ENCODE measurements at places on chromosomes 6 and 20.

DNA sequence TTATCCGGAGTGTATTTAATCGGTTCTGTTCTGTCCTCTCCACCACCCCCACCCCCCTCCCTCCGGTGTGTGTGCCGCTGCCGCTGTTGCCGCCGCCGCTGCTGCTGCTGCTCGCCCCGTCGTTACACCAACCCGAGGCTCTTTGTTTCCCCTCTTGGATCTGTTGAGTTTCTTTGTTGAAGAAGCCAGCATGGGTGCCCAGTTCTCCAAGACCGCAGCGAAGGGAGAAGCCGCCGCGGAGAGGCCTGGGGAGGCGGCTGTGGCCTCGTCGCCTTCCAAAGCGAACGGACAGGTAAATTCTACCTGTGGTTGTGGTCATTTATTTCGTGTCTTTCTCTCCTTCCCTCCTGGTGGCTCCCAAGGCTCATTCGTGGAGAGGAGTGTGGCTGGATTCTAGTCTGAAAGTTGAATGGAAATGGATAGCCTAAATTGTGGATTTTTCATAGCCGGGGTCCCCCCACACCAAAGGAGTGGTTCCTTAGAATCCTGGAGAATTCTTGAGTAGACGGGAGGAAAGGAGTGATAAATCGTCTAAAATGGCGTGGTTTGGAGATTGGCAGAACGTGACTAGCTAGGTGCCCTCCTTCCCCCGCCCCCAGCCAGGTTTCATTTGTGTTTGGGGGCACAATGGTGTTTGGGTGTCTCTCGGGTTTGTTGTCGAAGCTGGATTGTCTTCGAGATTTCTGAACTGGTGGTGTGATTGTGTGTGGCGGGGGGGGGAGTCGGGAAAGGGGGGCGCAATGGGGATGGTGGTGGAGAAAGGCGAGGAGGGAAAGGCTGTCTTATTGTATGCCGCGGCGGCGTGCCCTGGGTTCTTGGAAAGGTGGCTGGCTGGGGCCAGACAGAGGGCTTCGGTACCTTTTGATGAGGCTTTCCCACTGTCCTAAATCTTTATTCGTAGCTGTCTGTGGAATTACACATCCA is 673 bp downstream of the MARCKS start:
- ATAC-seq, result peak; percentile 6

GRCh38 chr6:81126150-81126549 is 626.3 kb downstream of the TENT5A start:
- ATAC-seq, result peak; percentile 88

GRCh38 chr20:6074145-6074561 is 20.3 kb upstream of the LRRN4 start:
- ATAC-seq, result peak; percentile 86

- ATAC-seq, result no peak
Measured at GRCh38 chr20:60760256-60761000, 491.6 kb upstream of the CDH4 start.

DNA sequence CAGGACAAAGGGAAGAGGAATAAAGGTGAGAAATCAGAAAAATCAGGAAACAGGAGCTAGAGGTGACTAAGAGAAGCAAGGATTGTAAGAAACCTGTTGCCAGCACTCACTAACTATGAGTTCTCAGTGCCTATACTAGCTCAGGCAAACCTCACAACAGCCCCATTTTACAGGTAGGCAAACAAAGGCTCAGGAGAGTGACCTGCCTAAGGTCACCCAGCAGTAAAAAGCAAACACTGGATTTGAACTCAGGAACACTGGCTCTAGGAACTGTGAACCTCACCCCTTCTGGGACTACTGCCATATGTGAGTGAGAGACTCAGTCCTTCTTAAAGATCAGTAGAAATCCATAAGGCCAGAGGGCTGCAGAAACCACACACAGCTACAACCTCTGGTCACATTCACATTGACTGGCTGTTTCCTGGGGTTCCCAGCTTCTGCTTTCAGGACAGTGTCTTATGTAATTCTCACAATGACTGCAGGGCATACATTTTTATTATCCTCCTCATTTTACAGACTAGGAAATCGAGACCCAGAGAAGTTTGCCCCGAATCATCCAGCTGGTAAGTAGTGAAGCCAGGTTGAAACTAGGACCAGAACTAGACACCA is 80.7 kb upstream of the MAFB start:
- no peak for ATAC-seq

DNA sequence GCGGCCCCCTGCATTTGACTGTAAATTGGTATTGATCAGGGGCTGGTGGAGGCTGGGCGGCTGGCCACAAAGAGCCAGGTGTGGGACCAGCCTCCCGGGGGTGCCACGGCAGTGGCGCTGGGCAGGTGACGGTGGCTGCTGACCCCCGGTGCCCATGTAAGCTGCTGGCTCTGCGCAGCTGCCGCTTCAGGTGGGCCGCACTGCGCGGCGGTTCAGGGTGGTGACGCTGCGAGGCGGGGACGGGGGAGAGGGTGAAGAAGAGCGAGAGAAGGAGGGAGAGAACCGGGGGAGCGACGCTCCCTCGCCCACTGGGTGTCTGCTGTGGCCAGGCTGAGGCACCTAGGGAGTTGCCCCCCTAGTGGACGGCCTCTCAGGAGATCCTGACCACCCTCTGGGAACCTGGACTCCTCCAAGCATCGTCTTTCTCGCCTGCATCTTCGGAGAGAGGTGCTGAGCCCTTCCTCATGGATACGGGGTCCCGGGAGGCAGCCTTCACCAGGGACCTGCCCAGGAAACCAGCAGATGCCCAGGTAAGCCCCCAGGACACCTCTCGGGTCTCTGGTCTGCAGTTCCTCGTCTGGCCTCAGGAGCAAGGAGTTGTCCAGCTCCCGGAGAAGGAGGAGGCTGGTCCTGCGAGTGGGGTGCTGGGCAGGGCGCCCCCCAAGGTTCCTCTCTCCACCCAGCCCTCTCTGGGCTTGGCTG is 77.5 kb upstream of the GATA5 start:
- no peak for ATAC-seq

GRCh38 chr20:1831096-1831495 is 64.1 kb upstream of the SIRPA start:
- ATAC-seq, result no peak

GRCh38 chr6:40543776-40544175 is 43.4 kb downstream of the LRFN2 start:
- ATAC-seq, result no peak

DNA sequence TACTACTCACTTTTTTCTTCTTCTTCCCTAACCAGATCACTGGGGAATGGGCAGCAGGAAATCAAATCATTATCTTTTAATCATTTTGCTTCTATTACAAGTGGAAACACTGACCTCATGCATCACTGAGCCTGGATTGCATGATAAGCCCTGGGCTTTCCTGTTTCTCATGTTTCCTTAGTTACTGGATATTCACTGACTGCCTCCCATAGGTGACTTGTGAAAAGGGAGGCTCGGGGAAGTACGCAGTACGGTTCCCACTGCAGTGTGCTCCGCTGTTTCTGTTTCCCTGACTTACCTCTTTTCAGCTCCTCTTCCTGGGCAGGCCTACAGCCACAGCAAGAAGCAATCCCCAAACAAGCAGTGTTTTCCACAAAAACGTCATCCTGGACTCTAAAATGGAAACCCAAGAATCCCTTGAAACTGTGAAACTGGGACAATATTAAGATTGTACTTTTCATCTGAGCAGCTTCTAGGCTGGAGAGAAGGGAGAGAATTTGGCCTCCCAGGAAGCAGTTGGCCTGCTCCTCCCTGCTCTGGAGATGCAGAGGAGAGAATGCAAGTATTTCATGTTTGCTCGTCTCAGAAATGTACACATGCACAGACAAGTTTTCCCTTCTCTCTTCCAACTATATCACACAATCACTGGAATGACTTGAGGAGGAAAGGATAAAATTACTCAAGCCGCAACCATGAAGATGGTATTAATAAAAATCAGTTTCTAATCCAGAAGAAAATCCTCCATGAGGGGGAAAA is 13.1 kb downstream of the BTNL2 start:
- ATAC-seq, result no peak

DNA sequence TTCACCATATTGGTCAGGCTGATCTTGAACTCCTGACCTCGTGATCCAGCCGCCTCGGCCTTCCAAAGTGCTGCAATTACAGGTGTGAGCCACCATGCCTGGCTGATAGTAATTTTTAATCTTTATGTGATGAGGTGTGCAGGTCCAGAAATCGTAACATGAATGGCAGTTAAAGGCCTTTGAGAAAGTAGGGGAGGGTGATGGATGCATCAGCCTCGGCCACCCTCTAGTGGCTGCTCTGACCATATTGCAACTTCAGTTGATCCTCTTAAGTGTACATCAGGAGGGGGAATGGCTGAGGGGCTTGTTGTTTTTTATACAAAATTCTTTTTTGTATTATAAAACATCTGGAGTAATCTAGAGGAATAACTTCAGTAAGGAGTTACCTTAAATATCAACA is 193.0 kb downstream of the ZFAND3 start:
- peak; percentile 53 for ATAC-seq

GRCh38 chr20:49966861-49967260 is 15.9 kb upstream of the SNAI1 start:
- ATAC-seq, result no peak

DNA sequence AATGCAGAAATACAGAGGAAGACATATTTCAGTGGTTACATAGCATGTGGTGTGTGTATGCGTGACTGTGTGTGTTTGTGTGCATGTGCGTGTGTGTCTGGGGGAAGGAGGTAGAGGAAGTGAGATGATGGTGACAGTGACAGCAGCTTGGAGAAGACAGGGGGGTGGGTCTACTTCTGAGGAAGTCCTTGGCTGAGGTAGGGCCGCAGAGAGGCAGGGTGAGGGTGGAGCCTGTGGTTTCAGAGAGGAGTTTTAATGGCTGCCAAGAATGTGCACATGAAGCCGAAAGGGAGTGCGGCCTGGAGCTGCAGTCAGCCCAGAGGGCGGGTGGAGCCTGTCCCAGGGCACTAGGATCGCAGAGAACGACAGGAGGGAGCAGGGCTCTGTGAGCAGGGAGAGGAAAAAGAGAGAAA is 22.7 kb upstream of the RNF24 start:
- peak; percentile 46 for ATAC-seq

DNA sequence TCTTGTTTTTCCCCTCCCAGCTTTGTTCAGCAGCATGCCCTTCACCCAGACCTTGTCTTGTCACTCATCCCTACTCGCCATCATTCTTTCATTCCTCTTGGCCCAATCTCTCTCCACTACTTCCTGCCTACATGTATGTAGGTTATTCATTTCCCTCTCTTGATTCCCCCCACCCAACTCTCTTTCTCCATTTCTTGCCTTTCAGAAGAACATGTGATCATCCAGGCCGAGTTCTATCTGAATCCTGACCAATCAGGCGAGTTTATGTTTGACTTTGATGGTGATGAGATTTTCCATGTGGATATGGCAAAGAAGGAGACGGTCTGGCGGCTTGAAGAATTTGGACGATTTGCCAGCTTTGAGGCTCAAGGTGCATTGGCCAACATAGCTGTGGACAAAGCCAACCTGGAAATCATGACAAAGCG is 2.6 kb downstream of the HLA-DRA start:
- no peak for ATAC-seq

- no peak for ATAC-seq
Measured at GRCh38 chr6:144304223-144304848, 19.2 kb downstream of the UTRN start.

DNA sequence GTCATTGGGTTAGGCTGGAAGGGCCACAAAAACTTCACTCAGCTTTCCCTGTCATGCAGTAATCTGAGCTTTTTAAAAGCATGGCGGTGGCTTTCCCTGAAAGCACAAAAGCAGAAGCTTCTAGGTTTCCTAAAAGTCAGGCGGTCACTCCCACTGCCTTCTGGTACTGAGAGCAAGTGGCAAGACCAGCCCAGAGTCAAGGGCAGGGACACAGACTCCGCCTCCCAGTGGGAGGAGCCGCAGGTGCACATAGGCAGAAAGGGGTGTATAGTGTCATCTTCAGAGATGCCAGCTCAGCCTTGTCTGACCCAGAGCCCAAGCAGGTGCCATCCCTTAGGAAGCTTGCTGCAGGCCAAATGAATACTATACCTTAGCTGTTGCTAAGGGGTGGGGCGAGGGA is 18.0 kb upstream of the PACSIN1 start:
- ATAC-seq, result no peak

- no peak for ATAC-seq
Measured at GRCh38 chr20:21548390-21549035, 34.6 kb upstream of the NKX2-2 start.

- ATAC-seq, result no peak
Measured at GRCh38 chr6:96391776-96392360, 129.7 kb upstream of the UFL1 start.

DNA sequence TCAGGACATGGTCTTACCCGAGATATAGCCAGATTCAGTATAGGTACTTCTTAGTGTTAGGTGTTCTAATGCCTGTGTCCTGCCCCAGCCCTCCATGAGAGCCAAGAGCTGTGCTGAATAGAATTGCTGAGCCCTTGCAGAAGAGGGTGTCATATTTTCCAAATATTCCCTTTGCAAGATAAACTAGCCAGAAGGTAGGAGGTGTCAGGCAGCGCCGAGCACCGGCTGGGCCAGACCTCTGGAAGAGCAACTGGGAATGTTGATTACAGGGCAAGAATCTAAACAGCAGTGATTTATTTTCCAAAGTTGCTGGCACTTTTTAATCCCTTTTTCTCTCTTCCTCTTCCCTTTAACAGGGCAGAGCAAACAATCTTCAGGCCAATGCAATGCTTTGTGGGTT is 37.1 kb upstream of the EZR start:
- no peak for ATAC-seq

Data from SK-N-SH treated with all-trans-retinoic acid at 6 μM for 48 hours (cell line).